ENCODE measurements at places on chromosomes 16 and 17. TPM values are rescaled to one million over a fixed set of nuclear protein-coding genes. Genes with fewer than 3 reads are reported as not detected.
A peak's percentile ranks its signal among the peaks of the same experiment; 100 is the strongest.

DNA sequence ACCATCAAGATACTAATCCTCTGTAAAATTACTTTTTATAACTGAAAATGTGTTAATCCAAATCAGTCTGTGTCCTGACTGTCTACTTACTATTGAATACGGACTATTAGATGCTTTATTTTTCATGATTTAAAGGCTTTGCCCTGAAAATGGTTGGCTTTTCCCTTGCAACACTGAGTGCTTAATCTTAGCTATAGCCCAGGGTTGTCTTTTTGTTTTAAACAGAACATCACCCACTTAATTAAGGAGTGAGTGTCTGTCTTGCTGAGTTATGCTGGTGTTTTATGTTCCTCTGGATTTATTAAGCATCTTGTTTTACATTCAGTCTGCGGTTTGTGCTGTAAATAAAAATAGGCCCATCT lies 11.0 kb downstream of the FTO start:
- DNase-seq: no peak

GRCh38 chr16:13919330-13919682 lies 648 bp upstream of the ERCC4 start:
- DNase-seq: peak; percentile 38

- peak; percentile 59 for DNase-seq
Measured at GRCh38 chr17:61389670-61390478, 9.8 kb upstream of the TBX2 start.

DNA sequence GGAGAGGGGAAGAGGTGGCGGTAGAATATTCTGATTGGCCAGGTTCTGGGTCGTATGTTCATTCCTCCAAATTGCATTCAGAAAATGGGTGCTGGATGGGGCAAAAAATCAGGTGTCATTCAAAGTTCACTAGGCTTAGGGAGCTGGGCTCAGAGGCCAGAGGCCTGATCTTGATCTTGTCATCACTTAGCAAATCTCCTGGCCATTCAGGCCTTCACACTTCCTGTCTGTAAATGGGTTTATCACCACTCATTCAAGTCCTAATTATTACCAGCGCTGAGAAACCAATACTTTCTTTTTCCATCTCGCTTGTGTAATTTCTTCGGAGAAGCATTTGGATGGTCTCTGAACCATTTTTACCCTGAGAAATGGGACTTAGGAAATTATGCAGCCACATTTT lies 50.8 kb downstream of the BMERB1 start:
- no peak for DNase-seq

- no peak for DNase-seq
Measured at GRCh38 chr17:50762177-50762576, 5.1 kb downstream of the ANKRD40CL start.

GRCh38 chr16:48612611-48613010 lies 2.6 kb upstream of the N4BP1 start:
- no peak for DNase-seq

DNA sequence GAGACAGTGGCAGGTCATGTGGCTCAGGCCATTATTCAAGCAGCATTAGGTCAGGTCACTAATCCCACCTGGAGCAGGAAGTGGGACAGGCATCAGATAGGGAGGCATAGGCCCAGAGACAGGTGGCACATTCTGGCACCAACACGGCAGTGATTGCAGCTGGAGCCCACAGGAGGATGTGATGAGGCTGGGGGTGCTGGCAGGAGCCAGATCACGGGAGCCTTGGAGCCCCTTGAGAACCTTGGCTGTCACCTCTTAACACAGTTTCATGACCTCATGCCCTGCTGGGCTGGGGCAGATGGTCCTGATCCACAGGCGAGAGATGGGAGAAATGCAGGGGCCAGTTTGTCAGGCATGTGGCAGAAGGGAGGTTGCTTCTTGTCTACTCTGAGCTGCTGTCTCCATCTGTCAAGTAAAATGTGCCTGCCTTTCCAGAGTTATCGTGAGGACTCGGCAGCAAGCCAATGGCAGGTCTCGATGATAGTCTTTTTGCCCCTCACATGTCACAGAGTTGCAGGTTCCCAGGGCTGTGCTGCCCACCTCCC lies 109.6 kb downstream of the CLEC16A start:
- DNase-seq: peak; percentile 57

- peak; percentile 35 for DNase-seq
Measured at GRCh38 chr16:15972046-15972868, 22.8 kb downstream of the ABCC1 start.

GRCh38 chr16:2471016-2471652 lies at the start of gene NTN3:
TSS of gene NTN3 (plus strand) at chr16:2471297. CDS start at chr16:2471702, 405 bp downstream.
- peak; percentile 35 for DNase-seq

DNA sequence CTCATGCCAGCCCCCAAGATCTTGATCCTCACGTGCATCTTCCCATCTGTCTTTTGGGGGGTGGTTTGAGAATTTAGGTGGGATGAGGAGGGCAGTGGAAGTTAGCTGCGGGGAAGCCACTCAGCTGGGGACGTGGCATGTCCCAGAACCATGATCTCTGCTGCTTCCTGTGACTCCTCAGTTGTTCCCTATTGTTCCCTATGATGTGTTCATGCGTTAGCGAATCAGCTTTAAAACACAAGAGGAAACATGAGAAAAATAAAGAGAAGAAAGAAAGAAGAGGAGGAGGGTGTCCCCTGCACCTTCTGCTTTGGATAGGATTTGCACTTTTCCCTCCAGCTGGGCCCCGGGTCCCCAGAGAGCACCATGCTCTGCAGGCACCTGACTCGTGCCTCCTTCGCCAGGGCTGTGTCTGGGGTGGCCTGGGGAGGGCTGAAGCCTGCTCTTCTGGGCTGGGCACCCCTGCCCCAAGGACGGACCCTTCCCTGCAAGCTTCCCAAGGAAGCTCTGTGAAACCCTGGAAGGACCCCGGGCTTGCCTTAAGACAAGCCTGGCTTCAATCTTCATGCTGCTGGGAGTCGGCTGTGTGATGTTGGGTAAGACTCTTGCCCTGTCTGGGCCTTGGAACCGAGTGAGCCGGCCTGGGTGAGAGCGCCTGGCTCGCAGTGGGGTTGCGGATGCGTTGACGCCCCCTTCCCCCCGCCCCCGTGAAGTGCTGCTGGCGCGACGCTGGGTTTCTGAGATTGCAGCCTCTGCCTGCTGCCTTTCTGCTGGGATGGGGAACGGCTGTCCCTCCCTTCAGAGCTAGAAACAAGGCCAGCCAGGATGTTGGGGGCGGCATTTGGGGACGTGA lies 62.8 kb upstream of the CIBAR2 start:
- DNase-seq: no peak

- DNase-seq: no peak
Measured at GRCh38 chr17:65538675-65539529, 22.5 kb downstream of the AXIN2 start.

- peak; percentile 79 for DNase-seq
Measured at GRCh38 chr16:88533932-88534637, 36.1 kb upstream of the ZC3H18 start.

DNA sequence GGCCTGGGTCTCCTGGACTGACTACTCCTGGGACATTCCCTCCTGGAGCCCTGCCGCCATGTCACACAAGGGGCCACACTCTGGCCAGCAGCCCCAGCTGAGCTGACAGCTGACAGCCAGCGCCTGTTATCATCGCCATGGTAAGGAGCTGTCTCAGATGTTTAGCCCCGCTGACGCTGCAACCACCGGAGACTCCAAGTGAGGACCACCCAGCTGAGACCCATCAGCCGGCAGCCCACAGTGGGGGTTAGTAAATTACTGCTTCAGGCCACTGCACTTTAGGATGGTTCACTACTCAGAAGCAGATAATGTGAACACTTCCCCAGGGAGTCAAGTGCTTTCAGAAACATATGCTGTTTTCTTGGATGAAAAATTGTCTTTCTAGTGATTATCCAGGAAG lies 14.6 kb upstream of the SPHK1 start:
- DNase-seq: no peak

- DNase-seq: no peak
Measured at GRCh38 chr16:87051526-87052320, 265.5 kb downstream of the C16orf95 start.

GRCh38 chr16:19524356-19524615 lies 544 bp downstream of the CCP110 start:
- no peak for DNase-seq

Gene SLC5A11
- total RNA-seq: 0.22 TPM

Gene ELAC2
- 88.6 TPM for total RNA-seq

Gene ZKSCAN2
- total RNA-seq: 5.8 TPM

Gene SLC4A1
- total RNA-seq: not detected

Gene RNF213
- total RNA-seq: 245 TPM

Gene NR1D1
- total RNA-seq: 9.9 TPM

Gene TRPV3
- 1.0 TPM for total RNA-seq

Gene SLC13A5
- not detected for total RNA-seq

Gene ZFHX3
- total RNA-seq: 54.3 TPM

Gene MYH2
- total RNA-seq: not detected

Gene ADAMTS18
- 0.75 TPM for total RNA-seq
